HEK293T (cell line): ENCODE measurements at places on chromosomes 6 and 20.

DNA sequence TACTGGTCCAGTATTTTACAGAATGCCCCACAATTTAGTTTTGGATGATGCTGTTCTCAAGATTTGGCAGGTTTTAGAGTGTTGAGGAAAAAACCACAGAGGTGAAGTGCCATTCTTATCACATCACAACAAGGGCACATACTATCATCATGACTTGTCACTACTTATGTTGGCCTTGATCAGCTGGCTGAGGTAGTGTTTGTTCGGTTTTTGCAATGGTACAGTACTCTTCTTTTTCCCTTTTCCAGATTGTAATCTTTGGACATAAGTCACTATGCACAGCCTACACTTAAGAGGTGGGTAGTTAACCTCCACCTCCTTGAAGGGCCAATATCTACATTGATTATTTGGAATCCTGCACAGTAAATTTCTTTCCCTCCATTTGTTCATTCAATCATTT, 8.8 kb downstream of the TENT5A start:
- DNase-seq: no peak

- no peak for DNase-seq
These were observed 111.3 kb downstream of the ADGRG6 start for GRCh38 chr6:142413111-142413510.

- no peak for DNase-seq
These were observed 15.4 kb downstream of the SERAC1 start for GRCh38 chr6:158152659-158153058.

DNA sequence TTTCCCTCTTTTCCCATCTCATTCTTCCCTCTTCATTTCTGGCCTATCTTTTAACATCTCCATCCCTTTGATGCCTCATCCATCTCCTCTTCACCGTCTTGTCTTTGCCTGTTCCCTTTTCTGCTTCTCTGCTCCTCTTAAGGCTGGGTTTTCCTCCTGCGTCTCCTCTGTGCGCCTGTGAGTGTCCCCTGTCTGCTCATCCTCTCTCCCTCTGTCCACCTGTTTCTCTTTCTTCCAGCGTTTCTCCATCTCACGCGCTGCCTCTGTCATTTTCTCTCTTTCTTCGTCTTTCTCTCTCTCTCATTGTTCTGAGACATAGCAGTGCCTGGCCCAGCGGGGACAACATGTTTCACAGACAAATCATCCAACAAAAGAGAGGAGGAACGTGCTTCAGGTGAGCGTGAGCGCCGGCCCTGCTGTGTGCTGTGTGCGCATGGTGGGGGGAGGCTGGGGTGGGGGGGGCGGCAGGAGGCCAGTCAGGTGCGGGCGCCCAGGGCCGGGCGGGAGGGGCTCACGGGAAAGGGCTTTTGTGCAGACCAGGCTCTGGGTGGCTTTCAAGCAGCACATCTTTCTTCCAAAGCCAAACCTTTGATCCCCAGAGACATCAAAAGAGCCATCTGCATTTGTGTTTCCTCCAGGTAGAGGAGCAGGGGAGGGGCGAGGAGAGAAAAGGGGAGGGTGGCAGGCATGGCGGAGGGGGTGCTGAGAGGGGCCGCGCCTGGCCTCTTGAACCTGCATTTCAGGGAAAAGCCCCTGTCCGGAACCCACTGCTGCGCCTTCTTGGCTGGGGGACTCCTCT, 121.3 kb downstream of the VEGFA start:
- DNase-seq: no peak
